ENCODE measurements at places on chromosomes 4 and X. TPM values are rescaled to one million over a fixed set of nuclear protein-coding genes. Genes with fewer than 3 reads are reported as not detected.

- no peak for DNase-seq
Observed at GRCh38 chr4:22391551-22391950, 124.3 kb downstream of the ADGRA3 start.

The N4BP2 gene
- total RNA-seq: 7.0 TPM

GRCh38 chr4:88458104-88458740 is 1.3 kb downstream of the HERC5 start:
- no peak for DNase-seq

DNA sequence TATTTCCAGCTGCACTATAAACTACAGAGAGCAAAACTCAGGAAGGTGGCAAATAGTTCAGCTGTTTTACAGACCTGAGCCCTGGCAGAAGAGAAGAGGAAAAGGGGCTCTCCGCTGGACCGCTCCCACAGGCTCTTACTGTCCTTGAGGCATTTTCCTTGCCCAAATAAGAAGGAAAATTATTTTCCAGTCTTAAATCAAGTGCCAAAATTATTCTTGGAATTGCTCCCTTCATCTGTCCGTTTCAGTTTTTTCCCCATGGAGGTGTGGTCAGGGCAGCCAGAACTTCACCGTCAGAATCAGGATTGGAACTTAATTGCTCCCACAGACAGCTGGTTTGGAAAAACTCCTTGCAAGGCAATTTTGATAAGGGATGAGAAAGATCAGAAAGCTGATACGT is 35.2 kb upstream of the SPINK2 start:
- no peak for DNase-seq

The SLC38A5 gene
- 13.2 TPM for total RNA-seq
